AG08395 (cell line): ENCODE measurements at places on chromosomes 5 and 9.

- DNase-seq, result peak; percentile 80
Measured at GRCh38 chr9:82021198-82021597, 32.6 kb downstream of the SPATA31D1 start.

DNA sequence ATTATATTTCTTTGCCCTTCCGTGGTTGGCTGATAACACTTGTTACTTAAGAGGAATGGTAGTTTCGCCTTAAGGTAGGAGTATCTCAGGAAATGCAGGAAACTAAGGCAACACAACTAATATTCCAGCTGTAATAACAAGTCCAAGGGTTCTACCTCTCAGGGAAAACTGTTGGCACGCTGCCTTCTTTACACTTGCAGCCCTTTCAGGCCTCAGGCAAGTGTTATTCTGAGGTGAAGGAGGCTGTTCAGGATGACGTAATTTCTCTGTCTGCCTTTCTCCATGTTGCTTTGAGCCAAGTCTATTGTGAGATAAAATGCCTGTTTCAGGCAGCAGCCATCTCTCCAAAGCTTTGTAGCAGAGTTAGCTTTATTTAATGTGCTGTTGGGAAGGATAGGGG lies 38.0 kb downstream of the VCAN start:
- DNase-seq, result no peak

DNA sequence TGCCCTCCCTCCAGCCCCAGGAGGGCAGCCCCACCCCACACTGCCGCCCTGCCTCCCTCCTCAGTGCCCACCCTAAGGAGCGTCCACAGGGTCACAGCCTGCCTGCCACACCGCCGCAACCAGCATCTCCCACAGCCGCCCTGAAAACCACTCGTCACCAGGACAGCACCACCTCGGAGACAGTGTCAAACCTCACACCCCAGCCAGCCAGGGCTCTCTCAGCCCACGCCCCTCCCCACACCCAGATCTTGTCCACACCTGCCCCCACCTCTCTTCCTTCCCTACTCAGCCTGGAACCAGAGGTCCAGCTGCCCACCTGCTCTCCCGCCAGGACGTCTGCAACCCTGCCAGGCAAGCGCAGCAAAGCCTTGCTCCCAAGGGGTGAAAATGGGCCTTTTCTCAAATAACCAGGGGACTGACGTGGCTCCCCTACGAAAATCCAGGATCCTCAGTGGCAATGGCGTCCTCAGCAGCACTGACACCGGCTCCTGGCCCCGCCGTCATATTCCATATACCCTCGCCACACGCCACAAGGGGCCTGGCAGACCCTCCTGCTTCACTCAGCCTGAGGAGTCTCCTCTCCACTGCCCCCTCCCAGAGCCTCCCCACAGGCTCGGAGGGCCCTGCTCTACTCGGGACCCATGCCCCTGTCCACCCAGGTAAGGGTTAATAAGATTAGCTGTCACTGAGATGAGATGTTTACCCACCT lies 71.0 kb upstream of the ADAMTS2 start:
- no peak for DNase-seq

DNA sequence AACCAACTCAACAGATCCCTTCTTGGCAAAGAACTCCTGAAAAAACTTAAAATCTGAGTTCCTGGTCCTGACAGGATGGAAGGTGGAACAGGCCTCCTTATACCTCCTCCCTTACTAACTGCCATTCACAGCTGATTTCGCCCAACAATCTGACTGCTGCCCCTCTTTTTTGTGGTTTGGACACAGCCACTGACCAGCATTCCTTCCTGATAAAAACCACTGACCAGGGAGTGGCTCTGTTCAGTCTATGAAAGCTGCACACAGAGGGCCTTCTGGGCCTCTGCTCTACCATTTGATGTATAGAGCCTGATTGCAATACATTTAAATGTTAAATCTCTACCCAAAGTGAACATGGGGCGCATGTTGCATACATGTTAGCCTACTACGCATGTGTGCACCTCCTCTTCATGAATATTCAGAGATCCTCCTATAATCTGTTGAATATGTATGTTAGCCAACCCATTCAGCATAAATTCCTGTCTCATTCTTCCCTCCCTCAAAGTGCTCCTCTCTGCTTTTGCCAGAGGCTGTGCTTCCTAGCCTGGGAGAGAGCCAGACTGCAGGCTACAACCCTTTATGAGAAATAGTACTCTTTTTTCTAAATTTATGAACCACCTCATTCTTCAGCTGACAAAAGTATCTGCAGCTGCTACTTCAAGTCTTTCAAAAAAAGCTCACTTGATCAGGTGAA lies 93.7 kb upstream of the MRPS30 start:
- no peak for DNase-seq

DNA sequence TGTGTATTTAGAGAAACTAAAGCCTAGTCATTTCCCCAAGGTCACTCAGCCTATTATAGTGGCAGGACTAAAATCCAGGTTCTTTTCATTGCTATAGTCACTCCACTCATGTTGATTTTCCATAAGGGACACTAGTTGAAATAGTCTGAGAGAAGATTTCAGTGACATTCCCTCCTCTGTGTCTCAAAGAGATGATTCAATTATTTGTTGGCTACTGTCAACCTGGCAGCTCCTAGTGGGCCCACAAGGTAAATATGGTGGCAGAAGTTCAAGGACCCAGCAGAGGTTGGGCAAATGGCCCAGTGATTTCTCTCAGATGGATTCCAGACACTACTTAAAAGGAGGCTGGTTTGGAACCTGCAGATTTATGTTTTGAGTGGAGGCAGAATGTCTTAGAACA lies 48.1 kb downstream of the G3BP1 start:
- DNase-seq, result no peak

- no peak for DNase-seq
Measured at GRCh38 chr9:113793558-113793957, 82.6 kb upstream of the ZNF618 start.

DNA sequence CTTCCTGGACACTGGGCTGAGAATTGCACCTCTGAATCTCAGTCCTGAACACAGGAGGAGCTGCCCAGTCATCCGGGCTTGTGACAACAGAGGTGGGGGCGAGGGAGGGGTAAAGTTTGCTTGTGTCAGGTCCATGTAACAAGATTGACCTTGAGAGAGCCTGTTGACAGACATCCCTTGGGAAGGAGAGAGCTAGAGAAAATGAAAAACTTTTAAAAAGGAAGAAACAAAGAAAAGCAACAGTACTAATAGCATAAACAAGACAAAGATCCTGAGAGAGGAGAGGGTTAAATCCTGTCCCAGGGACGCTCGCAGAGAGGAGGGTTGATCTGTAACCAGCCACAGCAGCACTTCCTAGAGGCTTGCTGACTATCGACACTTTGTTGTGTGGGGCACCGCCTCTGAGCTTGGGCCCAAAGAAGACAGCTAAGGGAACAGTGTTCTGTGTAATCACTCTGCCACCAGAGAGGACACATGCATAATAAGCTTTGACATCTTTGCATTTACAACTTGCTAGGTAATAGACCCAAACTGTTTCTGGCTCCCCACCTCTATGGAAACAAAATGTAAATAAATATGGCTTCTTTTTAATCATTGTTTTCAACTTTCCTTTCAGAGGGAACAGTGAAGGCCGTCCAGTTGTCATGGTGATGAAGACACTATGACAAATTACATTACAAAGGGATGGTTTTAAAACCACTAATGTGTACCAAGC lies 363.7 kb downstream of the CSNK1G3 start:
- DNase-seq, result no peak

DNA sequence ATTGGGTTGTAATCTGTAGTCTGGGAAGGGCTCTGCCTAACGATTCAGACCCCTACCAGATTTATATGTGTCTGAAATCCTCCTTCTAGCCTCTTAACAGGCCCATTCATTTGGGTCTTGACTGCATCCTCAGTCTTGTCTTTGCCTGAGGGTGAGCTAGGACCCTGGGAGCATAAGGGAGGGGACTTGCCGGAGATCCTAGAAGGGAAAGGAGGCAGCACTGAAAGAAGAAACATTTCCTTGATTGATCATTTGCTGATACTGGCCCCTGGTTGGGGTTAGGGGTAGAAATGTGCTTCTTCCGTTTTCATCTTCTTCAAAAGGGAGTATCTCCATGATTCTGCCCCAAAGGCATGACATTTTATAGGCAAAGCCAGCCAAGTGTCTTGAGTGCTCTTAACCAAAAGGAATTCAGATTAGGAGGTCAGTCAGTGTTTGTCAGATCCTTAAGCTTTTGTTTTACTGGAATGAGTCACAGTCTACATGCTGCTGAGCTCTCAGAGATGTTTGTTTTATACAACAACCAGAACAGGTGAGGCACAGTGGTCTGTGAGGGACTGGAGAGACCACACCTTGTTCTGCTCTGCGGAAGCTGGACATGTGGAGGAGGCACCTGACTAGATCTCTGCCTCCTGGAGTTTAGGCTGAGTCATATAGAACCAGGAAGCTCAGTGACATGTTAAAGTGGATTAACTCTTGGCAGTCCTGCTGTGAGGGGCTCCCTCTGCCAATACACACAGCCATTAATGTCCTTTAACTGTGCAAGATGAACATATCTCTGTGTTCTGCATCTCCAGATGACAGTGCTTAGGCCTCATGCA lies 37.7 kb downstream of the PCDHAC2 start:
- DNase-seq, result no peak

DNA sequence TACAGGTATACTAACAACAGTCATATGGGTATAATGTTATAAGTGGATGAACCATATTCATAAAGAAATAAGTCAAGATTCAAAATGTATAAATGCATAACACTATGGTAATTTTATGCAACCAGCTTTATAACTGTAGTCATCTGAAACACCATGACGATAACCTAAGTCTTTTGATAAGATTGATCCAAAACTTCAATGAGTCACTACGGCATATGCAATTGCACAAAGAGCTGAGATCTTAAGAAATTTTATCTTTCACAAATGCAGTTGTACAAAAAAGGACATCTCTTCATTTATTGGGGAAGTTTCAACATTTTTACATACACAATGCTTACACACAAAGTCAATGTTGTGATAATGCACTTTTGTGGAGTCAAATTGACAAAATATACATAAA lies 20.3 kb downstream of the FAM81B start:
- no peak for DNase-seq

GRCh38 chr9:120306561-120306960 lies 273.4 kb downstream of the CDK5RAP2 start:
- DNase-seq, result no peak

DNA sequence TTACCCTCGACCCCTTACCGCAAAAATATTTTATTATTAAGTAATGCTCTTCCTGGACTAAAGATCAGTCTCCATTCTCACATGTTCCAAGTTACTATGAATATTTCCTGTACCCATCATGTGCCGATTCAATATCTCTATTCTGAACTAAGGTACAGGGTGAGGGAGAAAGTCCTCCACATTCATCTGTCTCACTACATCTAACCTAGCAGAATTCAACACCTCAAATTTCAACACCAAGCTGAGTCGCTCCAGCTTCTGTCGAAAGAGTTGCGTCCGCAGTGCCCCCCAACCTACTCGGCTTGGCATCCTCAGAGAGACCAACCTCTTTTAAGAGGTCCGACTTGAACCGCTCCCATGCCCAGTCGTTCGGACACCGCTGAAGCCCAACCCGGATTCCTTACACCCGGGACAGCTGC lies 1.0 kb downstream of the CERT1 start:
- DNase-seq, result peak; percentile 20

DNA sequence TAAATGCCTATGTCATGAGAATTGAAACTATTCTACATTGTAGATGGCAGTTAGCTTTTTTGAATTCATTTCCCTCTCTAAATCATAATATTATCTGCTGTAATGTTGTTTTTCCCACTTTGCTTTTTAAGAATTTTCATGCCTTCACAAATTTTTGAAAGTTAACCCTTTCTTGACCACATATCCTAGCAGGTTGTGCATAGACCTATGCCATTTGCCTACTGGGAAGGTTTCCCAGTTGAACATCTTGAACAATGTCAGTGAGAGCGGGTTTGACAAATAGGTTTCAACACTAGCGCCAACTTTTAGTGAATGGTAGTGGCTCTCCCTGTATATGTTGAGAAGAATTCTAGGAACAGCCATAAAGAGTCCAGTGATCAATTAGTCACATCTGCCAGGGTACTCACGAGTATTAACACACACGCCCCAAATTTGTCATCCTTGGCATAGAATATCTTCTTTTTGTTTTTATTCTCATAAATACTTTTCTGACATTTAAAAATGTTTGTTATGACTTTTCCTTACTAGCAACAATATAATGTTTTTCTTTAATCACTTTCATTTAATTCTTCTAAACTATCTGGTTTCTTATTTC lies 307.6 kb downstream of the PJA2 start:
- no peak for DNase-seq

DNA sequence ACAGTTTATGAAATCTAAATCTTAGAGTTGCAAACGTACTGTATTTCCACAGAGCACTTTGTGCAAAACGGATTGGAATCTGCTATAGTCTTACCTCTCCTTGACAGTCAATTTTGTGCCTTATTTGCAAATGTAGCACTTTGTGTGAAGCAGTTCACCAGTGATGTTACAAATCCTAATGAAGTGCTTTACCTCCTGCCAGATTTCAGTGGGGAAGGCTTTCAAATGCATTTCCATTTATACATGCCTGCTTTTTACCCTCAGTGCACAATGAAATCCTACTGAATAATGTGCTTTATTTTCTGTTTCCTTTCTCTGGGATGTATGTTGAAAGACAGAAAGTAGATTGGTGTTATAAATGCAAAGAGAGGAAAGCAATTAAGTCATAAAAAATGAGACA lies 2141.6 kb upstream of the C9orf72 start:
- no peak for DNase-seq

DNA sequence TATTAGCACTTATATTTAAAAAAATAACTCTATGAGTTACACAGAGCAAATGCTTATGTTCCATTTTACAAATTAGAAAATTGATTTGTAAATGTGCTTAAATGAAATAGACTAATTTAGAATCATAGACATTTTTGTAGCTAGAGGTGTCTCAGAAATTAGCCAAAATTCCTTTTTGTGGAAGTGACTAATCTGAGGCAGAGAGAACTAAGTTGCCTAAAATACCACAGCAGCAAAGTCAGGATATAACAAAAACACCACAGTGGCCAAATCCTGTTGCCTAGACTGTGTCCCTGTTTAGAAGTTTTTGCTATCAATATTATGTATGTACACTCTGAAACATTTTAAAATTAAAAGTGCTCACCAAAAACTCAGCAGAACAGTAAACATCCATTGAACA lies 18.7 kb downstream of the ADAMTSL1 start:
- peak; percentile 37 for DNase-seq

DNA sequence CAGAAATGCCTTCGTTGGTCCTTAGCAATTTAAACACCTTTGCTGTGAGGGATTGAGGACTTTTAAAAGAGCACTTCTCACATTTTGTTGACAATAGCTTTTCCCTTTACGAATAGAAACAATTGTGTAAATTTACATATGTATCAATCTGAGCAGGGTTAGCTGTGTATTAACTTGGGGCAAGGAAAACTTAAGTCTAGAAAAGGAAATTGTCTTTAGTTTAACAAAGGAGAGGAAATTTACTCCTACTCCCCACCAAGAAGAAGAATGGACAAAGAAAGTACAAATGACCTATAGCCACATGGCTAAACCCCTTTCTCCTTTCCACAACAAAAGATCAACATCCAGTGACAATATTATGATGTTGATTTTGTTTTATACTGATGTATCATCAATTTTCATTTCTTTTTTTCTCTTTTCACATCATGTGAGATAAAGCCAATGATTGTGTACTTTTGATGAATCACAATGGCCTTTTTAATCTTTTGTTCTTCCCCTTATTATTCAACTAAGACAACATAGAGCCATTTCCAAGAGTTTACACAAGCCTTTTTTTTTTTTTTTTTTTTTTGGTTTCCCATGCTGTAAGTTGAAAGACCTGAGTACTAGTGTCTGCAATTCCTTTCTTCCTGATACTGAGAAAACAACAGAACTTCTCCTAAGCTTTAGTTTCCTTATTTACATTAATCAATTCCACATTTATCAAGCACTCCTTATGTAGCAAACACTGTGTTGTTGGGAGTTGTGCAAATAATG lies 19.0 kb downstream of the FOXB2 start:
- no peak for DNase-seq

- DNase-seq, result no peak
Measured at GRCh38 chr9:13725516-13725915, 446.0 kb upstream of the MPDZ start.
